Uterine smooth muscle cell (primary cell): ENCODE measurements at places on chromosomes 13 and 19. TPM values are rescaled to one million over a fixed set of nuclear protein-coding genes. Genes with fewer than 3 reads are reported as not detected.

The CBLC gene
- total RNA-seq = not detected in 2 replicates

The ABHD8 gene
- total RNA-seq = 10.8 and 20.4 TPM in 2 replicates

The KLF5 gene
- total RNA-seq = 2.4 and 2.6 TPM in 2 replicates

The JSRP1 gene
- total RNA-seq = not detected in 2 replicates

The KLF1 gene
- total RNA-seq = not detected in 2 replicates

The IGSF23 gene
- not detected in 2 replicates for total RNA-seq

The NLRP9 gene
- total RNA-seq = not detected in 2 replicates

The GRWD1 gene
- total RNA-seq = 28.5 and 40.9 TPM in 2 replicates

The PRR22 gene
- total RNA-seq = 0.22 and 0.37 TPM in 2 replicates

The CALR3 gene
- 0.22 TPM in 1 of 2 replicates, not detected in the other for total RNA-seq

The LPAR2 gene
- total RNA-seq = 0.66 and 0.87 TPM in 2 replicates

The UHRF1 gene
- total RNA-seq = 35.4 and 127 TPM in 2 replicates

The PRX gene
- 1.4 and 3.9 TPM in 2 replicates for total RNA-seq

The IZUMO2 gene
- total RNA-seq = not detected in 2 replicates

The CXCL17 gene
- total RNA-seq = not detected in 2 replicates

The ZNF507 gene
- total RNA-seq = 15.6 and 19.1 TPM in 2 replicates
